ENCODE measurements at places on chromosomes 3 and 15. TPM values are rescaled to one million over a fixed set of nuclear protein-coding genes. Genes with fewer than 3 reads are reported as not detected.

CTXN2 gene
- polyA plus RNA-seq = 0.90 TPM

TGM4 gene
- polyA plus RNA-seq = not detected

MAP4 gene
- 246 TPM for polyA plus RNA-seq

FES gene
- polyA plus RNA-seq = 4.1 TPM

IQCH gene
- polyA plus RNA-seq = 3.9 TPM

PLA2G4E gene
- not detected for polyA plus RNA-seq

FGD5 gene
- polyA plus RNA-seq = 2.8 TPM

All from brain (organoid and tissue), 16 donors.